ENCODE measurements at places on chromosomes 12 and 14. TPM values are rescaled to one million over a fixed set of nuclear protein-coding genes. Genes with fewer than 3 reads are reported as not detected.
A peak's percentile ranks its signal among the peaks of the same experiment; 100 is the strongest.

Gene PIP4K2C
- total RNA-seq = 14.2 TPM

Gene ADGRD1
- total RNA-seq = 78.7 TPM

Gene KRT5
- not detected for total RNA-seq

Gene CHFR
- total RNA-seq = 33.5 TPM

Gene FIGNL2
- 0.56 TPM for total RNA-seq

Gene TAS2R19
- total RNA-seq = not detected

Gene DNAH10
- total RNA-seq = 0.23 TPM

Gene KLC1
- 179 TPM for total RNA-seq

Gene PLEK2
- 0.54 TPM for total RNA-seq

DNA sequence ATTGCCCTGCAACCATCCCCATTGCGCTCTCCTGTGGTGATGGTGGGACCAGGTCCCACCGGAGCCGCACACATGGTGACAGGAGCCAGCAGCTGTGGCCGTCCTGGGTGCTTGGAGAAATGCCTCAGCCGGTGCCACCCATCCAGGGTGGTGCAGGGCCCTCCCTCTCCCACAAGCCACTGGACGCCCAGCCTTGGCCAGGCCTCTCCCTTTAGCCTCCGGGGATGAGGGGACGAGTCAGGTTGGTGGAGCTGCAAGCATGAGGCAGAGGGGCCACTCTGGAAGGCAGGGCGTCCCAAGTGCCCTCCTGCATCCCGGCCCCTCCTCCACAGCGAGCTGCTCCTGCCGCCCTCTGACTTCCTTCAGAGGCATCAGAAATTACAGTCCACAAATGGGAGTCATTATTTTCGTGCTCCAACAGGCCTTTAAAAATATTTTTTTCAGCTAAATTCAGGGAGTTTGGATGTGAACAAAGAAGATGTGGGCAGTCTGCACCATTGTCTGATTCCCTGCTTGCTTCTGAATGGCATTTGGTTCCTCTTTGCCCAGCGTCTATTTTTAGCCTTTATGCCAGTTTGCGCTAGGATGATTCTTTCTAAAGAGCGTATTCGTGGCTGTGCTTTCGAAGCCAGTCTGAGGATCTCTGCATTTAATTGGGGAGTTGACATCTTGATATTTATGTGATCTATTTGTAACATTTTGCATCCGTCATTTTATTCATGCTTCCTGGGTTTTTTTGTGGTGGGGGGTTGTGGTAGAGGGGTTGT lies 189.4 kb downstream of the ADGRD1 start:
- H3K27ac ChIP-seq = no peak overlapping the region
- no peak for DNase-seq
- H3K27me3 ChIP-seq = no peaks in the 10 kb centered on the region
- H3K4me3 ChIP-seq = no peak overlapping the region

GRCh38 chr14:21038441-21039422 lies 3.4 kb upstream of the RNASE7 start:
- peak overlapping the region; percentile 6 for H3K4me3 ChIP-seq
- no peaks in the 10 kb centered on the region for H3K36me3 ChIP-seq
- H3K4me1 ChIP-seq = peaks cover 32% of the 10 kb centered on the region

DNA sequence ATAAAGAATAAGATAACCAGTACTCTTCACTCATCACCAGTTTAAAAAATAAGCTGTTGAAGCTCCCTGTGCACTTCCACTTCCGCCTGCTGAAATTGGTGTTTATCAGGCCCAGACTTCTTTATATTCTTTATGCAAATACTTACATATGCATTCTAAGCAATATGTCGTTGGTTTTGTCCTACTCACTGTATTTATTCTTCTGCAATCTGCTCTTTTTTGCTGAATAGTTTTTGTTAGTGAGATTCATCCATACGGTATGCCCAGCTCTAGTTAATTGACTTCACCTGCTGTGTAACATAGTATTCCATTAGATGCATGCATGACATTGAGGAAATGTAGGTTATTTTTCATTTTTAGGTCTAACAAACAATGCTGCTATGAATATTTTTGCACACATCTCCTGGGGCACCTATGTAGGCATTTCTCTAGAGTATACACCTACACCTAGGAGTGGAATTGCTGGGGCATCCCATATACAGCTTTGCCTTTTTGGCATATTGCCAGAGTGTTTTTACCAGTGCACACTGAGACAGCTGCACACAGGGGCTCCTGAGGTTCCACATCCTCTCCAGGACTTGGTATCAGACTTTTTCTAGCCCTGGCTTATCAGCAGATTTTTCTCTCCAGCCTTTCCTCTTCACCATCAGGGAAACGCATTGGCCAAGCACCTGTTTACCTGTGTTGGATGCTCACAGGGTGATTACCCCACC lies 1.0 kb upstream of the NRIP2 start:
- H3K36me3 ChIP-seq = peaks cover 4% of the 10 kb centered on the region
- H3K27me3 ChIP-seq = no peaks in the 10 kb centered on the region
- no peaks in the 10 kb centered on the region for H3K4me1 ChIP-seq

DNA sequence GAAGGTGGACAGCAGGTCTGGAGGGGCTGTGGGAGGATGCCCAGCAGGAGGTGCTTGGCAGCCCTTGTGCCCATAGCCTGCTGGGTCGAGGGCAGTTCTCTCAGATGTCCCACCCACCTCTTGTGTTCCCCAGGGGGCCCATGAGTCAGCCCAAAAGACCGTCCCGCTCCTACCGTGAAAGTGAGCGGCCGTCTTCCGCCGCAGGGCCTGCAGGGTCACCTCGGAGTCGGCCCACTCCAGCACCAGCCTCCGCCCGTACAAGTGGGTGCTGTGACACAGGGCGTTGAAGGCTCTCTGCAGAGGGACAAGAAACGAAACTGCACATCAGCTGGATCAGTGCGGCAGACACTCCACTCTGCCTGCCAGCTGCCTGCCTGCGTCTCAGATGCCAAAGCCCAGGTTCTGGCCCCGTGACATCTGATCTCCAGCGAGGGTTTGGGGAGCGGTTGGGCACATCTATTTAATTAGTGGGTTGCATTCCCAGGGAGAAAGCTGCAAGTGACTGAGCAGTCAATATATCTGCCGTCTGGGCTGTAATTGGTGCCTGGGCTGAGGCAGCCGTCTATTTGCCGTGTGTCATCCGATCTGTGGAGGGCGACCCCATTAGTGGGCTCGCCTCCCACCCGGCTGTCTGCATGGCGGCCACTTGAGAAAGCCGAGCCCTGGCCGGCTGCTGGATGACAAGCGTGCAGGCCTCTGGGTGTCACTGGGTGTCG lies 121.5 kb downstream of the RBM19 start:
- H3K4me1 ChIP-seq = peaks cover 2% of the 10 kb centered on the region
- H3K36me3 ChIP-seq = no peaks in the 10 kb centered on the region
- no peaks in the 10 kb centered on the region for H3K27me3 ChIP-seq
- H3K4me3 ChIP-seq = no peak overlapping the region

GRCh38 chr12:101759396-101760047 lies 20.3 kb upstream of the SYCP3 start:
- peaks cover 5% of the 10 kb centered on the region for H3K36me3 ChIP-seq
- H3K4me1 ChIP-seq = no peaks in the 10 kb centered on the region
- no peaks in the 10 kb centered on the region for H3K27me3 ChIP-seq
- no peak overlapping the region for H3K4me3 ChIP-seq
- H3K27ac ChIP-seq = no peak overlapping the region

DNA sequence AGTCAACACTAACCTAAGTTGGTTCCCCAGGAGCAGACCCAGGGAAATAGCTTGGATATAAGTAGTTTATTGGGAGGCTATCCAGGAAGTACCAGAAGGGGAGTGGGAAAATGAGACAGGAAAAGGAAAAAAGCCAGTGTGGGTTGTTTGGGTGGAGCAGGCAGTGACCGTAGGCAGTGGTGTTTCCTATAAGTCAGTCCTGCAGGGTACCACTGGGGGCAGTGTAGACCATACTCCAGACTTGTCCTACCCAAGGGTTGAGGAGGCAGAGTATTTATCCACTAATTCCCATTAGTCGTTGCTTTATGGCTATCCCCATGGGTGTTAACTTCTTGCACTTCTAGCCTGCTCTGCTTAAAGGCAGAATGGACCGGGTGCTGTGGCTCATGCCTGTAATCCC lies 6.4 kb upstream of the CCDC60 start:
- no peaks in the 10 kb centered on the region for H3K27me3 ChIP-seq
- DNase-seq = peak; percentile 22
- H3K36me3 ChIP-seq = no peaks in the 10 kb centered on the region
- H3K4me3 ChIP-seq = no peak overlapping the region

GRCh38 chr12:104785886-104786285 lies 172.2 kb downstream of the SLC41A2 start:
- DNase-seq = no peak
- H3K27ac ChIP-seq = no peak overlapping the region
- no peaks in the 10 kb centered on the region for H3K27me3 ChIP-seq
- no peaks in the 10 kb centered on the region for H3K36me3 ChIP-seq

- no peak overlapping the region for H3K27ac ChIP-seq
- no peak for DNase-seq
- no peaks in the 10 kb centered on the region for H3K27me3 ChIP-seq
- H3K36me3 ChIP-seq = no peaks in the 10 kb centered on the region
Observed at GRCh38 chr12:10052193-10052913, 21.9 kb downstream of the CLEC9A start.

DNA sequence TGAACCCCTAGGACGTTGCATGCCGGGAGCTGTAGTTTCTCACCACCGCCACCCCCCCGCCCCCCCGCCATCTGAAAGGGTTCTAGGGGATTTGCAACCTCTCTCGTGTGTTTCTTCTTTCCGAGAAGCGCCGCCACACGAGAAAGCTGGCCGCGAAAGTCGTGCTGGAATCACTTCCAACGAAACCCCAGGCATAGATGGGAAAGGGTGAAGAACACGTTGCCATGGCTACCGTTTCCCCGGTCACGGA lies 501 bp upstream of the HSP90B1 start:
- H3K4me1 ChIP-seq = peaks cover 48% of the 10 kb centered on the region
- no peaks in the 10 kb centered on the region for H3K27me3 ChIP-seq
- peaks cover 15% of the 10 kb centered on the region for H3K36me3 ChIP-seq
- no peak for DNase-seq
- peak overlapping the region; percentile 85 for H3K4me3 ChIP-seq
- H3K27ac ChIP-seq = peak overlapping the region; percentile 88

- H3K27ac ChIP-seq = no peak overlapping the region
- no peak for DNase-seq
- H3K4me3 ChIP-seq = no peak overlapping the region
Observed at GRCh38 chr14:70350078-70350477, 9.4 kb downstream of the COX16 start.

DNA sequence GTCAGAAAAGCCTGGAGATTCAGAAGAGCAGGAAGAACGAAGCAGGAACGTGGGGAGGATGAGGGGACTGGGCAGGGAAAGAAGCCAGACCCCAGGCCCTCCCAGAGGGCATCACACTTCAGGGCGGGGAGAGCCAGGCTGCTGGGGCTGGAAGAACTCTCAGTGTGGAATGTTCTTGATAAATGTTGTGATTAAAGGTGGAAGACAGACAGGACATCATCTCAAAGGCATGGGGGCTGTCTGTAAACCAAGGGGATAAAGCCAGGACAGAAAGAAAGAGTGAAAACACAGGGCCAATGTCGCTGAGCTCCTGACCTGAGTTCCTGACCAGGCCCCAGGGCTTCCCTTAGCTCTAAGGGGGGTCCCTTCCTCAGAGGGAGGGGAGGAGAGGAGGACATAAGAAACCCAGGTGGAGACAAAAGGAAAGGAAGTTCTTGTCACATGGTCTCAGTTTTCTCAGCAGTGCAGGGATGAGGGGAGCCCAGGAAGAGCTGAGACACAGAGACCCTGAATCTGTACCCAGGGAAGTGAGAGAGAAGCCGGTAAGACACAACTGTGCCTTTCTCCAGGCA lies 56.3 kb downstream of the SETD3 start:
- DNase-seq = no peak
- H3K36me3 ChIP-seq = peaks cover 33% of the 10 kb centered on the region
- H3K27me3 ChIP-seq = no peaks in the 10 kb centered on the region
- H3K4me3 ChIP-seq = no peak overlapping the region

GRCh38 chr14:61868846-61869245 lies 106.6 kb downstream of the SNAPC1 start:
- no peak for DNase-seq
- H3K27ac ChIP-seq = no peak overlapping the region
- no peaks in the 10 kb centered on the region for H3K36me3 ChIP-seq
- peaks cover 9% of the 10 kb centered on the region for H3K27me3 ChIP-seq
- H3K4me1 ChIP-seq = no peaks in the 10 kb centered on the region

GRCh38 chr12:128815779-128816642 lies 7.7 kb downstream of the SLC15A4 start:
- DNase-seq = no peak
- no peaks in the 10 kb centered on the region for H3K36me3 ChIP-seq
- H3K4me3 ChIP-seq = no peak overlapping the region
- no peaks in the 10 kb centered on the region for H3K27me3 ChIP-seq
- peak overlapping the region; percentile 80 for H3K27ac ChIP-seq
- H3K4me1 ChIP-seq = peaks cover 64% of the 10 kb centered on the region

DNA sequence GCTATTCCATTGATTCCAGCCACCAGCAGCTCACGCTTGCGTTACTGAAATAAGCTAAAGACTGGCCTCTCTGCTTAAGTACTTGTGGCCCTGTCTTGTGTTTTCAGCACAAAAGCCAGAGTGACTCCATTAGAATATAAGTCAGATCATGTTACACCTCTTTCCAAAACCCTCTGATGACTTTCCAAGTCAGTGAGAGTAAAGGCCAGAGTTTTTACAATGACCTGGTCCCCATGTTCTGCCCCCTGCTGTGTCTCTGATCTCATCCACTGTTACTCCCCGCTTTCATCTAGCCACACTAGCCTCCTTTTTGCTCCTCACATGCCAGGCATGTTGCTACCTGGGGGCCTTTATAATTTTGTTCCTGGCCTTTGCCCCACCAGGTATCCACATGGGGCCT lies 6.9 kb upstream of the CKAP4 start:
- H3K4me3 ChIP-seq = no peak overlapping the region
- H3K4me1 ChIP-seq = no peaks in the 10 kb centered on the region
- H3K36me3 ChIP-seq = no peaks in the 10 kb centered on the region
- no peak overlapping the region for H3K27ac ChIP-seq
- H3K27me3 ChIP-seq = no peaks in the 10 kb centered on the region
- DNase-seq = no peak

GRCh38 chr14:63392236-63392635 lies 73.5 kb upstream of the GPHB5 start:
- H3K27ac ChIP-seq = no peak overlapping the region
- no peaks in the 10 kb centered on the region for H3K4me1 ChIP-seq
- H3K36me3 ChIP-seq = no peaks in the 10 kb centered on the region

DNA sequence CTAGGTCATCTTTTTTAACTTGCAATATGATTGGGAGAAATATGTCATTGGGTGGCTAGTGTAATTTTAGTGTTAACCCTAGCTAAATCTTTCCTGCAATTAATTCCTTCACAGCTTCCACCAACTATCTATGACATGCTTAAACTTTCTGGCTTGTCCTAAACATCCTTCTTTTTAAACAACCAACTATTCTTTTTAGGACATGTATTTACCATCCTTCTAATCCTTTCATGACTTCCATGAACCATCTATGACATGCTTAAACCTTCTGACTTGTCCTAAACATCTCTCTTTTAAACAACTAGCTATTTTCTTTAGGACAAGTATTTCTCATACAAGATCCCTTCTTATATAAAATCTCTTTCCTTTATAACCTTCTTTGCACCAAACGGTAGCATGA lies 179.6 kb upstream of the PDZRN4 start:
- H3K27me3 ChIP-seq = no peaks in the 10 kb centered on the region
- H3K36me3 ChIP-seq = no peaks in the 10 kb centered on the region
- no peak for DNase-seq
- H3K27ac ChIP-seq = no peak overlapping the region

GRCh38 chr14:55500219-55500701 lies 59.8 kb upstream of the TBPL2 start:
- H3K27ac ChIP-seq = no peak overlapping the region
- no peaks in the 10 kb centered on the region for H3K4me1 ChIP-seq
- no peaks in the 10 kb centered on the region for H3K36me3 ChIP-seq
- no peak for DNase-seq

GRCh38 chr12:65533177-65533883 lies 254.8 kb downstream of the MSRB3 start:
- no peaks in the 10 kb centered on the region for H3K4me1 ChIP-seq
- no peaks in the 10 kb centered on the region for H3K27me3 ChIP-seq
- H3K27ac ChIP-seq = no peak overlapping the region
- no peak for DNase-seq
- no peaks in the 10 kb centered on the region for H3K36me3 ChIP-seq
